A673 (cell line): ENCODE measurements at places on chromosomes 16 and 17. TPM values are rescaled to one million over a fixed set of nuclear protein-coding genes. Genes with fewer than 3 reads are reported as not detected.
A peak's percentile ranks its signal among the peaks of the same experiment; 100 is the strongest.

GRCh38 chr16:88466175-88466862 lies 13.2 kb downstream of the ZFPM1 start:
- DNase-seq = no peak

The SULT1A1 gene
- 8.9 and 10.8 TPM in 2 replicates for total RNA-seq

GRCh38 chr17:76983075-76983775 lies 115.0 kb downstream of the MGAT5B start:
- no peak for DNase-seq

GRCh38 chr16:55081622-55082590 lies 151.2 kb downstream of the IRX5 start:
- DNase-seq = no peak

The SPATA32 gene
- 0.22 TPM in 1 of 2 replicates, not detected in the other for total RNA-seq

The KRTAP4-6 gene
- not detected in 2 replicates for total RNA-seq

DNA sequence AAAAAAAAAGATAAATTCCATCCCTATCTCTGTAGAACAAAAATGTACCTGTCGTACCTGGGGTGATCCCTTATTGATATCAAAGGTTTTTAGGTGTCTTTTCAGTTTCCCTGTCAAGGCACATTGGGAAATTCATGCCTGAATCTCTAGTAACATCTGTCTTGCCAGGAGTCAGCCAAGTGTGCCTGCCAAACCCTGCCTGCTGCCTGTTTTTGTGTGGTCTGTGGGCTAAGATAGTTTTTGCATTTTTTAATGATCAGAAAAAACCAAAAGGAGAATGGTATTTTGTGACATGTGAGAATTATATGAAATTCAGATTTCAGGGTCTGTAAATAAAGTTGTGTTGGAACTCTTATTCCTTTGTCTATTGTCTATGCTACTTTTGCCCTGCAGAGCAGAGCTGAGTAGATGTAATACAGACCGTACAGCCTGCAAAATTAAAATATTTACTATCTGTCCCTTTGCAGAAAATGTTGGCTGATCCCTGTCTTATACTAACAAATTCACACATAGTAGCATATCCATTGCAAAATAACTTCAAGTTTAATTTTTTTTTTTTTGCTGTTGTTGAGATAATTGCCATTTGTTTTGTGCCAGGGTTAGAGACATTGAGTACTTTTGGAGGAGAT lies 13.0 kb upstream of the CHP2 start:
- DNase-seq = no peak

- DNase-seq = no peak
Measured at GRCh38 chr16:87409781-87410180, 17.6 kb downstream of the MAP1LC3B start.

The TCF25 gene
- 190 and 202 TPM in 2 replicates for total RNA-seq

GRCh38 chr17:81980707-81981343 lies 3.4 kb downstream of the ASPSCR1 start:
- no peak for DNase-seq

The CTRB2 gene
- total RNA-seq = not detected in 2 replicates

- peak; percentile 51 for DNase-seq
Measured at GRCh38 chr17:47694581-47695428, 844 bp downstream of the TBKBP1 start.

DNA sequence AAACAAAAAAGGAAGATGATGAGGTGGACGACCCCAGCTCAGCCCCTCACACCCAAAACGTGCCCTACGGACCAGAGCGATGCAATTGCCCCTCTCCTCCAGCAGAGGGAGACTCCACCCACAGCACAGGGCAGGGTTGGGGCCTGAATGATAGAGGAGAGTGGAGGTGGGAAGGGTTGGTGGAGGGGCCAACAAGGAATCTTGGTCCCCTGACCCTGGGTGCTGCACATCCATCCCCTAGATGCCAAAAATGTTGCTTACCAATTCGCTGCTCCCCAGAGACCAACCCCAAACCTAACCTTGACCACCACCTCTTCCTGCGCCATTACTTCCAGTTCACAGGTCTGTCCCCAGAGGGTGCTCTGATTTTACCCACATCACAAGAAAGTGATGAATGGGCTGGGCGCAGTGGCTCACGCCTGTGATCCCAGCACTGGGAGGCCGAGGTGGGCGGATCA lies 12.9 kb downstream of the P2RX5 start:
- DNase-seq = peak; percentile 66

GRCh38 chr17:36675786-36676185 lies 74.4 kb downstream of the MRM1 start:
- no peak for DNase-seq

GRCh38 chr16:23679274-23679985 lies 741 bp downstream of the PLK1 start:
- peak; percentile 46 for DNase-seq

The TNS4 gene
- total RNA-seq = not detected in 2 replicates

The SECTM1 gene
- 1.4 and 2.8 TPM in 2 replicates for total RNA-seq

DNA sequence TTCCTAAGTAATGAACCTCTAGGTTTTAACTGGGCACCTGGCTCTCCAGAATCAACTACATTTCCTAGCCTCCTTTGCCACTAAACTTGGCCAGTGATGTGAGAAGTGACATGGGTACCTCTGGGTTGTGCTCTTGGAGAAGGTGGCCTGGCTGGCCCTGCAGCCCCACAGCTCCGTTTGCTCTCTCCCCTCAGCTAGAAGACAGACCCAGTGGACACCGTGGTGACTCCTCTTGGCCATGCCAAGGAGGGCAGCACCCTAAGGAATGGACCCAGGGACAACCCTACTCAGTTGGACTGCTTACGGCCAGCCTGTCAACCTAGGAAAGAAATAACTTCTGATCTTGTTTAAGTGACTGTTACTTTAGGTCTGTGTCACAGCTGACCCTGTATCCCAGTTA lies 151.4 kb downstream of the TMEM132E start:
- DNase-seq = no peak

DNA sequence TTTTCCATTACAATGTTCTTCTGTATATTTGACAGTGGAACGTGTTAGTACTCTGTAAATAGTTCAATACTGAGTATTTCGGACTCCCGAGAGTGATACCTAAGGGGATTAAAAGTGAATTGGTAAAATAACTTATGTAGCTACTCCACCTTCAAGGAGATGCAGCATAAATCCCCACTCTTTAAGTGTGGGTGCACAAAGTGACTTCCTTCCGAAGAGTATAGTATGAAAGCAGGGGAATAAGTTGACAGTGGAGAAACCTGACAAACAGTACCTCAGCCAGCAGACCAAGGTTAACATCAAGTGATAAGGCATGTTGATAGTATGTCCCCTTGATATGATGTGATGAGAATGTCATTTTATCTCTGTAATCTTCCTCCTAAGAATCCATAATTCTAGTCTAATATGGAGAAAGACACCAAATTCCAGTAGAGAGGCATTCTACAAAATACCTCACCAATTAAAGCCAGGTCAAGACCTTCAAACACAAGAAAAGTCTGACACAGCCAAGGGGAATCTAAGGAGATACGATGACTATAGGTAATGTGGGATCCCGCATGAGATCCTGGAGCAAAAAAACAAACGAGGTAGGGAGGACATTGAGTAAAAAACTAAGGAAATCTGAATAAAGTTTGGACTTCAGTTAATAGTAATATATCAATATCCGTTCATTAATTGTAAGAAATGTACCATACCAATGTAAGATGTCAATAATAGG lies 1.8 kb upstream of the ZPBP2 start:
- DNase-seq = no peak

The CACNG1 gene
- total RNA-seq = not detected in 2 replicates

The CMTM1 gene
- 5.5 and 7.1 TPM in 2 replicates for total RNA-seq

DNA sequence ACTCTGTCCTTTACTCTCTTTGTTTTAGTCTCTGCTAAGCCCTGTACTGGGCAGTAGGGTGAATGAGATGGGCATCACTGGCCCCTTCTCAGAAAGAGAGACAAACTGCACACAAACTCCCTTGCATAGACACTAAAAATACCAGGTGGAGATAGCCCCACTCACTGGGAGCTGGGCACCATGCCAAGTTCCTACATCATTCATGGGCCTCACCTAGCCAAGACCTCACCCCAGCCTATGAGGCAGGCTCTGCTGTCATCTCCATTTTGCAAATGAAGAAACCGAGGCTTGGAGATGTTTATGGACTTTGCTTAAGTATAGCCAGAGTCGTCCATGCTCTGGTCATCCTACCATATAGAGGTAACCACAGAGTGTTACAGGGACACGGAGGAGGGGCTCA lies 499.8 kb upstream of the CDH11 start:
- DNase-seq = no peak

DNA sequence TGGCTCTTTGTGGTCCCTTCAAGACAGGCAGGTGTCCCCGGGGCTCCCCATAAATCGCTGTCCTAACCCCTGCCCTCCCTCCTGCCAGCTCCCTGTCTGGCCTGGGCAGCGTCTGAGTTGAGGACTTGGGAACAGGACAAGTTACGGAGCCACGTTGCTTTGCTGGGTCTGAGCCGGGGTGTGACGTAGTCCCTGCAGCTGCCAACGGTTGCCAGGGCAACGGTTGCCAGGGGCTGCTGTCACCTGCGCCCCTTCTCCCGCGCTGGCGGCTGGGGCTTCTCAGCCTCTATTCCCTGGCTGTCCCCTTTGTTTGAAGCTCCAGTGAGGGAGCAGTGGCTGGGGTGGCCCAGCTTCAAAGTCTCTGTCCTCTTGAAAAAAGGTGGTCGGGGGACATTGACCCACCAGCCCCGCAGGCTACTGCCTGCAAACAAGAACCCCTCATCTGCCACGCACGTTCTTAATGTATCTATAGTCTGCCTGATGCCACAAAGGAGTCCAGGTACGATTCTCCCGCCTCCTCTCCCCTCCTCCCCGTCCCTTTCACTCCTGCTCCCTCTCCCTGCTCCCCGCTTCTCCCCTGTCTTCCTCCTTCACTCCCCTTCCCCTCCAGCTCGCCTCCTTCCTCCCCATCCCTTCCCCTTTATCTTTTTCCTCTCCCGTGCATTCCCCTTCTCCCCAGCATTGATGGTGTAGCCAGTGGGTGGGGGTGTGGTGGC lies 10.9 kb downstream of the ADGRG1 start:
- DNase-seq = peak; percentile 53

DNA sequence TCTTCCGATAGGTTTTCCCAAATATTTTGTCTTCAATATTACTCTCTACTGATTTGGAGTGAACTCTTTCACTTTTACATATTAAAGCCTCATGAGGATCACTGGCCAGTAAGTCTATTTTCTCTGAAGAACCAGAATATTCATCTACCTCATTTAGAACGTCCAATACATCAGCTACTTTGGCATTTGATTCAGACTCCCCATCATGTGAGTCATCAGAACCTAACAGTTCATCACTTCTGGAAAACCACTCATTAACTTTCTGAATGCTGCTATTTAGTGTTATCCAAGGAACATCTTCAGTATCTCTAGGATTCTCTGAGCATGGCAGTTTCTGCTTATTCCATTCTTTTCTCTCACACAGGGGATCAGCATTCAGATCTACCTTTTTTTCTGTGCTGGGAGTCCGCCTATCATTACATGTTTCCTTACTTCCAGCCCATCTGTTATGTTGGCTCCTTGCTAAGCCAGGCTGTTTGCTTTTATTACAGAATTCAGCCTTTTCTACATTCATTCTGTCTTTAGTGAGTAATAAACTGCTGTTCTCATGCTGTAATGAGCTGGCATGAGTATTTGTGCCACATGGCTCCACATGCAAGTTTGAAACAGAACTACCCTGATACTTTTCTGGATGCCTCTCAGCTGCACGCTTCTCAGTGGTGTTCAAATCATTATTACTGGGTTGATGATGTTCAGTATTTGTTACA lies 30.9 kb downstream of the BRCA1 start:
- DNase-seq = no peak

The UTS2R gene
- 0.52 and 0.58 TPM in 2 replicates for total RNA-seq

The ACSM2A gene
- not detected in 2 replicates for total RNA-seq

DNA sequence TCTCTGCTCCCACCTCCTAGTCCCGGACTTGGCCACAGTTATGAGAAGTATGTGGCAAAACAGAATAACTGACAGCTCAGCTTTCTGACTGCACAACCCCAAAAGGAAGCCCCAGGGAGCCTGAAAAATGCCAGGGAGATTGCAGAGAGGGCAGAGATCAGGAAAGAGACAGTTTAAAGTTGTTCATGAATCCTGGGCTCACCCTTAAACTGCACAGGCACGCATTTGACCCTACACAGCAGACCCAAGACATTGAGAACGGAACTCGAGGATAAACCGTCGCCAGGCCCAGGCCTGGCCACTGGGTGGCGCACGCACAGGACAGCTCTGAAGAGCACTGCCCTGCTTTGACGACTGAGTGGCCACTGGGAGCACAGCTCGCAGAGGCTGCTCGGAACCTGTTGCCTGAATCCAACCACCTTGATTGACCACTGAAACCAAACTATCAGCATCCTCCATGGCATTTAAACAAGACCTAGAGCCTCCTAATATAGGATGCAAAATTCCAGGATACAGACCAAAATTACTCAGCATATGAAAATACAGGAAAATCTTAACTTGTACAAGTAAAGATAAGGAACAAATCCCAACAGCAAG lies 114.0 kb downstream of the C16orf95 start:
- DNase-seq = peak; percentile 77

DNA sequence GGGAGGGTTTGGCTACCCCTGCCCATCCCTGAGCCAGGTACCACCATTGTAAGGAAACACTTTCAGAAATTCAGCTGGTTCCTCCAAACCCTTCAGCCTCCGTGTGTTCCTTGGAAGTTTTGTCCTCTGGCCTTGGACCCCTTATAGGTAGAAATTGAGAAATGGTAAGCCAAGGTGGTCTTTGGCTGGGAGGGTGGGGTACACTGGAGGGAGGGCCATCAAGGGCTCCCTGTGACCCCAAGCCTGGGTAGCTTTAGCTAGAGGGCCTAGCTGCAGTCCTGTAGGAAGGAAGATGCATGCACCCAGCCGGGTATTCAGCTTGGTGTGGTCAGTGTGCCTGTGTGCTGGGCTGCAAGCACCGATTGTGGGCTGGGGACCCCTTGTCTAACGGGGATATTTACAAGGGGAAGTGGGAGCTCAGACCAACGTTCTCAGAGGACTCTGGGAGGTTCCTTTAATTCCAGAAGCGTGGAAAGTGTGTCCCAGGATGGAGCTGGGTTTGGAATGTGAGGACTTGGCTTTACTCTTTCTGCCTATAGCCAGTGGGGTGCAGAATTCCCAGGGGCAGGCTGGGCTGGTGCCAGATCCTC lies 6.8 kb downstream of the NAT9 start:
- DNase-seq = no peak

The KIF19 gene
- total RNA-seq = not detected in 2 replicates

DNA sequence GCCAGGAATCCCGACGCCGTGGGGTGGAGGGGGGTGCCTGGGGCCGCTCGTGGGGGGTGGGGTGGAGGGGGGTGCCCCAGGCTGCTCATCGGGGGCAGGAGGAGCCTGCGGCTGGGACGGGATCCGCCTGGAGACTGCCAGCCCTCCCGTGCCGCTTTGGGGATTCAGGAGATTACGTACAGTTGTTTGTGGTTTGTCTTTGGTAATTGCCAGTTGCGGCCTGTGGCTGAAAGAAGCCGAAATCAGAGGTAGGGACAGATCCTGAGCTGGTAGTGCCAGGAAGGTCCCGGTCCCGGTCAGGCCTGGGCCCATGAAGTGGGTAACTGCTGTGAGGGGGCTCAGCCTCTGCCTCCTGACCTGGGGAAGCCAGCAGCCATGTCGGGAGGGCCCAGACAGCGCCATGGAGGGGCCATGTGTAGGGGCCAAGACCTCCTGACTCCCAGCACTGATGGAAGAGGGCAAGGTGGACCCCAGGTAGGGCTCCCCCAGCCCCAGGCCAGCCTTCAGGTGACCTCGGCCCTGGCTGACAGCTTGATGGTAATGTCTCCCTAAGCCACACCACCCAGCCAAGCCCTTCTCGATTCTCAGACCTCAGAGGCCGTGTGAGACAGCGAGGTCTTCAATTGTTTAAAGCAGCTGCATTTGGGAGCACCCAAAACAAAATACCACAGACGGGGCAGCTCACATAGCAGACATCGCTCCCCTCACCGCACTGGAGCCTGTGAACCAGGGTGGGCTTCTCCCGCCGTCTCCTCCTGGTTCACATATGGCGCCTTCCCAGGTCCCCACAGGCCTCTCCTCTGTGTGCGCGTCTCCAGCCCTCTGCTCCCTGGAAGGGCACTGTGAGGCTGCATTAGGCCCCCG lies 34.9 kb upstream of the SSTR5 start:
- no peak for DNase-seq
